Fibroblast of skin of back (primary cell): ENCODE measurements at places on chromosomes 3 and 15.

DNA sequence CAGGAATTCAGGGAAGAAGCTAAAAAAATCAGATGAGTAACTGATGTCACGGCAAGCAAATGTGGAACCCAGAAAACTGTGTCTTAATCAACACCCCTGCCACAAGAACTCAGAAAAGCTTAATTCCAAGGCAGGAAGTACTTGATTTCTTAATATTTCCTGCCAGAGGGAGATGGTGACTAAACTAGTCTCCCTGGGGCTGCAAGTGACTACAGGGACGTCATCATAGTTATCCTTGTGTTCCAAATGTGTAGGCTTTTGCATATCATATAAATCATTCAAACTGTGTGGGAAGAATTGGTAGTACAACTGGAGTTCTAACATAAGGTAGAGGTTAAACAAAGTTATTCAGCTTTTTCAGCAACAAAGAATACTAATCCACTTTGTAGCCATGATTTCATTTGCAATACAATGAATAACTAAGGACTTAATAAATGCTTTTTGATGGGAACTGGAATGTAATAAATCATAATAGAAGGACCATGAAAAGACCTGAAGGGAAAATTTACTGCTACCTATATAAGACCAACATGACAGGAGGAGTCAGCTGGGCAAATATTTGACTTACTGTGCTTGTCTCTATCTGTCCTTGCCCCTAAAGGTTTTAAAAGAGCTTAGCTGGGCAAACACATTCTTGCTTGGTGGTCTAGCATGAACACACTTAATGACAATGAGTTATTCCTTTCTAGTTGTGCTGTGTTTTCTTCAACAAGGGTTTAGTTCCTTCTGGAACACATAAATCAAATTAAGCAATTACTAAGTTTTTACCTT, 76.0 kb upstream of the NECTIN3 start:
- DNase-seq: peak; percentile 76

GRCh38 chr15:63488398-63488960, 15.9 kb upstream of the USP3 start:
- DNase-seq: no peak

DNA sequence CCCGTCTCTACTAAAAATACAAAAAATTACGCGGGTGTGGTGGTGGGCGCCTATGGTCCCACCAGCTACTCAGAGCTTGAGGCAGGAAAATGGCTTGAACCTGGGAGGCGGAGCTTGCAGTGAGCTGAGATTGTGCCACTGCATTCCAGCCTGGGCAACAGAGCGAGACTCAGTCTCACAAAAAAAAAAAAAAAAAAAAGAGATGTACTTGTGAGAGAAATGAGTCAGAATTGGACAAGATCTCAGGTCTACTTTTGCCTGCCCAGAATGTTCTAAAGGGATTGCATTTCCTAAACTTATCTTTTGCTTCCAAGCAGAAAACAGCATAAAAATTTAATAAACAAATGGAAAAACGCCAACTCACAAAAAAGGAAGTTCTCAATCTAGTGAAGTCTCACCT, 167.5 kb downstream of the NR2F2 start:
- DNase-seq: no peak

GRCh38 chr3:176987901-176988650, 209.2 kb downstream of the TBL1XR1 start:
- no peak for DNase-seq

DNA sequence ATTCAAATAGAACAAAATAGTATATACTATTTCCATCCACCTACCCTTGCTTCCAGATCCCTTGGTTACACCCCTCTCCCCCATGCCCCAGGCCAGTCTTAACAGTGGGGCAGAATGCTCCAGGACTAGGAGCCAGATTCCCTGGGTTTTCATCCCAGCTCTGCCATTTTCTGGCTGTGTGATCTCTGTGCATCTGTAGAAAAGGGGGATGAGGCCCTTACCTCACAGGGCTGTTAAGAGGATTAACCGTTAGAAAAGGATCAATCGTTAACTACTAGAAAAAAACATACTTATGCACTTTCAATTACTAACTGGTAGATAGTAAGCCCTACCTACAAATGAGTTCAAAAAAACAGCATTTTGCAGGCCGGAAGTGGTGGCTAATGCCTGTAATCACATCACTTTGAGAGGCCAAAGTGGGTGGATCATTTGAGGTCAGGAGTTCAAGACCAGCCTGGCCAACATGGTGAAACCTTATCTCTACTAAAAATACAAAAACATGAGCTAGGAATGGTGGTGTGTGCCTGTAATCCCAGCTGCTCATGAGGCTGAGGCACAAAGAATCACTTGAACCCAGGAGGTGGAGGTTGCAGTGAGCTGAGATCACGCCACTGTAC, 11.7 kb downstream of the EBLN2 start:
- no peak for DNase-seq

DNA sequence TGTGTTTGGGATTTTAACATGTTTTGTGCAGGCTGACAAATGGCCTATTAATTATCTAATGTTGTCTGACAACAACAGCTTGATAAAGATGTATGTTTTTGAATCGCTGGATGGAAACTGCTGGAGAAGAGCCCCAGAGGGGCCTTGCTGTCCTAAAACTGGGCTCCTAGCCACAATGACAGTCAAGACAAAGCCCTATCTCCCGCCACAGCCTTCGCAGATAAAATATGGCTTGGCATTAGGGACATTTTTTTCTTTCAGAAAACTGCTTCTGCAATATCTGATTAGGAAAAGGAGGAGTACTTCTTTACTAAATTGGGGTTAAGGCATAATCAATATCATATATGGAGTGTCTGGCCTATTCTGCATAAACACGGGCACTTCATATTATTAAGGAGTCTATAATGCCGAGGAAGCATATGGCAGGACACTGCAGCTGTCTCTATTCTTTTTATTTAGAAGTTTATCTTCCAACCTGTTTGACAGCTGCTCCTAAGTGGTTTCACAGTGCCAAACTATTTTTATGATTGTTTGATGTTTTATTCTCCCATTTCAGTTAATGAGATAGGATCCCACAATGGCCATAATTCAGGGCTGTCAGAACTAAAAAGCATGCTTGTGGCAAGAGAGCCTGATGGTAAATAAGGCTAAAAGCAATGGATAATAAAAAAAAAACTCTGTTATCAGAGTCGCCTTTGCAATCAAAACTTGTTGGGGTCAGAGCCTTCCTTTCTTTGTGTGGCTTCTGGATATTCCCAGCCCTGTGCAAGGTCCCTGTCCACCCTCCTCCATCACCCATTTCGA, 210.1 kb downstream of the MECOM start:
- no peak for DNase-seq

DNA sequence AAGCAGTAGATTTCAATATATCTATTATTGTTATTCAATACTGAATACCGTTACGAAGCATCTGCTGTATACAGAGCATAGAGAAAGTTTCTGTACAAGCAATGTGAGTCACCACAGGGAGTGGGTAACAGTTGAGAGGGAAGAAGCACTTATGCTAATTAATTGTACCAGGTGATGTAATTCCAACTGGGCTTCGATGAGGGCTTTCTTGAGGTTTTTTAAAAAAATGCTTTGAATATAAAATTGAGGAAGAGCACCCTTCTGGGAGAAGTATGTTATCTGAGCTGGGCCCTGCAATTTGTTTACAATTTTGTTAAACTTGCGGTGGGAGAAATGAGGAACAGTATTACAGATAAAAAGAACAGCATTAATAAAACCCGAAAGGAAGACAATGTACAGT, 197.9 kb downstream of the TPRG1 start:
- DNase-seq: no peak

DNA sequence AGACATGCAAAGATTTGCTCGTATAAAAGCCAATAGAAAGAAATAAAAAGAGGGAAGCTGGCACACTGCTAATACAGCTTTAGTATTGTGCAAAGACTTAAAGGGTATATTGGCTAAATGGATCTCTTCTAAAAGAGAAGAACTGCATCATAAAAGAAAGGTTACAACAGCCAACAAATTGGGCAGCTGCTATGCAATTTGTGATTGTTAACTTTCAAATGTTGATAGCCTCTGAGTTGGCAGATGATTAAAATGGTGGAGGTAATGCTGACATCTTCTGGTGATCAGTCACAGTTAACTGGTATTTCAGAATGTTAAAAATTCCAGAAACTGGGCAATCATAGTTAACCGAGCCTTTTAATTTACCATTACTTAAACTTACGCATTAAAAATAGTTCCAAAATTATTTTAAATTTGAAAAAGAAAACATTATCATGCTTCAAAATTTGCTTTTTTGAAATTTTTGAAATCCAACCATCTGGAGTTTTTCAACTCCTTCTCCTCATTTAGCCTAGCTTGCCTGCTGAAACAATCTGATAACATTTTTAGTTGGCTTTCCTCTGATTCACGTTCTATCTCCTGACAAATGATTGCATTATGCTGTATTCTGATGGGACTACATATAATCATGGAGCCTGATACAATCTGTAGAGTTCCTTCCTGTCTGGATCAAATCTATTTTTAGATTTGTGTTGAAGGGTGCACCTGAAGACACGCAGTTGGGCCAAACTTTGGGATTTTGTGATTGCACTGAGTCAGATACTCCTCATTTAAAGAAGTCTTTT, 144.0 kb upstream of the PDZRN3 start:
- DNase-seq: peak; percentile 39

DNA sequence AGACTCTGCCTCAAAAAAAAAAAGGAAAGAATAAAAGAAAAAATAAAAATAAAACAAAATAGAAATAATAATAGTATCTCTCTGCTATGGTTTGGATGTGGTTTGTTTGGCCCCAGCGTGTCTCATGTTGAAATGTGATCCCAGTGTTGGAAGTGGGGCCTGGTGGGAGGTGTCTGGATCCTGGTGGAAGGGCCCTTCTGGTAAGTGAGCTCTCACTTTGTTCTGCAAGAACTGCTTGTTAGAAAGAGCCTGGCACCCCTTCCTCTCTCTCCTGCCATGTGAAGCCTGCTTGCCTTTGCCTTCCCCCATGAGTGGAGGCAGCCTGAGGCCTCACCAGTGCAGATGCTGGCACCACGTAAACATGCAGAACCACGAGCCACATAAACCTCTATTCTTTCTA, 26.3 kb downstream of the TMEM44 start:
- no peak for DNase-seq
